ENCODE measurements at places on chromosomes 2 and 18.
A peak's percentile ranks its signal among the peaks of the same experiment; 100 is the strongest.

- no peak overlapping the region for H3K4me3 ChIP-seq
- H3K27ac ChIP-seq: no peak overlapping the region
- peaks cover 20% of the 10 kb centered on the region for H3K27me3 ChIP-seq
- no peak for DNase-seq
- no peaks in the 10 kb centered on the region for H3K36me3 ChIP-seq
Observed at GRCh38 chr2:126822921-126823320, 75.8 kb upstream of the TEX51 start.

GRCh38 chr2:65232636-65233035 lies 5.0 kb downstream of the ACTR2 start:
- no peak for DNase-seq
- H3K4me1 ChIP-seq: peaks cover 60% of the 10 kb centered on the region
- no peaks in the 10 kb centered on the region for H3K27me3 ChIP-seq
- H3K27ac ChIP-seq: peak overlapping the region; percentile 90

DNA sequence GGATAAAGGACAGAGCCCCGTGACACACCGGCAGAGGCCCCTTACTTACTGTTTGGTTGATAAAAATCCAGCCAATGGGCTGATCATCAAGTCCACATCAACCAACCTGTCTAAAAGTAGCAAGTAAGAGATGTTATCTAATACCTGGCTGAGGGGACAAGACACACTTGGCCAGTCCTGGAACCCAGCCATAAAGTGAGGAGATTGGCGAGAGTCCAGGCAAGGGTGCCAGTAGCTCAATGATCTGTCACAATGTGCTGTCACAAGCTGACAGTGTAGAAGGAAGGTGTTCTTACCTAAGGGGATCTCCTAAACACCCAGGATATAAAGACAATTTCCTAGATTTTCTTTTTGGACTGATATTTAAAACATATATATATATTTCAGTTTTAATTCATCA lies 61.7 kb upstream of the IL1R2 start:
- no peak for DNase-seq
- H3K4me3 ChIP-seq: no peak overlapping the region
- H3K4me1 ChIP-seq: peaks cover 9% of the 10 kb centered on the region

GRCh38 chr18:74957588-74958224 lies 251.2 kb downstream of the PTGR3 start:
- no peaks in the 10 kb centered on the region for H3K4me1 ChIP-seq
- no peak overlapping the region for H3K4me3 ChIP-seq
- no peaks in the 10 kb centered on the region for H3K27me3 ChIP-seq
- H3K36me3 ChIP-seq: peaks cover 6% of the 10 kb centered on the region
- no peak overlapping the region for H3K27ac ChIP-seq

DNA sequence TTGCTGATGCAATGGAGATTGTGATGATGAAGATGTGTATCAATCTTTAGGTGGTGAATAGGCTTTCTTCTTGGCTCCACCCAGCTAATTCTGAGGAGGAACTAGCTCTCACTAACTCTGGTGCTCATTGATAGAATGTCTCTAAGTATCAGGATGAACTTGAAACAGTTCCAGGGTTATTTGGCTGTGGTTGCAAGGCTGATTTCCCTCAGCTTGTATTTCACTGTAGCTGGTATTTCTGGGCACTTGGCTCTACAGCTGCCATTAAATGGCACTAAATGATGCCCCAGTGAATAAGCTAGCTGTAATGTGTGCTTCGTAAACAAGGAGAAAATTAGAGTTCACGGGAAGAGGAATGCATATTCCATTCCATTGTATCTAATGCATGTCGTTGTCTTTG lies 241.2 kb downstream of the RPIA start:
- no peak overlapping the region for H3K4me3 ChIP-seq
- H3K36me3 ChIP-seq: no peaks in the 10 kb centered on the region
- DNase-seq: no peak
- H3K27ac ChIP-seq: no peak overlapping the region

GRCh38 chr18:58381676-58382411 lies 247.0 kb downstream of the ALPK2 start:
- H3K27me3 ChIP-seq: no peaks in the 10 kb centered on the region
- no peak overlapping the region for H3K27ac ChIP-seq
- H3K4me3 ChIP-seq: no peak overlapping the region
- no peaks in the 10 kb centered on the region for H3K4me1 ChIP-seq

- no peak overlapping the region for H3K27ac ChIP-seq
- no peaks in the 10 kb centered on the region for H3K4me1 ChIP-seq
- no peak for DNase-seq
- H3K27me3 ChIP-seq: peaks cover 2% of the 10 kb centered on the region
- no peak overlapping the region for H3K4me3 ChIP-seq
- no peaks in the 10 kb centered on the region for H3K36me3 ChIP-seq
Observed at GRCh38 chr2:189096769-189097447, 82.7 kb downstream of the COL5A2 start.

DNA sequence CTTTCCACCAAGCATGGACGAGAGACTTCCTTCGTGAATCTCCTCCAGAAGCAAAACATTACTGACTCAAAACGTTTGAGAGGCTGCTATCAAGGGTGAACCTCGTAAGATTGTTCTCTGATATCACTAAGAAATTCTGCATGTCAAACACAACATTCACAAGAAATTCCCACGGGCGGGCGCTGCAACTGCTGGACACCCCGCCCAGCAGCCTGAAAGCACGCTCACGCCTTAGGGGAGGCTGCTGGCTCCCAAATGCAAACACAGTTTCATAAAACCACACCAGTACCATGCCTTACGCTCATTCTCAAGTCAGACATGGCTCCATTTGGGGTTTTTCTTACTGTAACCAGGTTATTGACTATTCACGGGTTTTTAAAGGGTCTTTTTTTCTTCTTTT lies 39.0 kb downstream of the MBP start:
- no peaks in the 10 kb centered on the region for H3K27me3 ChIP-seq
- no peak overlapping the region for H3K4me3 ChIP-seq
- H3K4me1 ChIP-seq: peaks cover 64% of the 10 kb centered on the region
- DNase-seq: no peak
- no peak overlapping the region for H3K27ac ChIP-seq

DNA sequence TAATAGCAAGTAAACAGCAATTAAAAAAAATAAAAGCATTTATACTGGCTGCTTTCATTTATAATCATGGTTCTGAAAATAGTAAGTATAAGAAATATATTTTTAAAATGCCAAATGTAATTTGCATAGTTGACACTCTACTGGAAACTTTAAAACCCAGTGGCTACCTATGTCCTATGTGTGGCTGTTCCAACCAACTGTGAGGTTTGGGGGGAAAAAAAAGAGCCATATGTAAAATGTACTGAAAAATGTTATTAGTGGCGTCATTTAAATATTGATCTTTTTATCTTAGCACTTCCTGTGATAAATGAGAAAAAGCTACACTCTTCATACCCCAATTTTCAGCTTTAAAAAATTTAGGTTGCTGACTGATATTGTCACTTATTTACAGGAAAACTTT lies 270.7 kb downstream of the TCF4 start:
- no peak overlapping the region for H3K4me3 ChIP-seq
- H3K27me3 ChIP-seq: peaks cover 25% of the 10 kb centered on the region
- H3K27ac ChIP-seq: no peak overlapping the region
- peaks cover 3% of the 10 kb centered on the region for H3K36me3 ChIP-seq
- no peak for DNase-seq

GRCh38 chr2:2056531-2056930 lies 274.5 kb downstream of the MYT1L start:
- no peaks in the 10 kb centered on the region for H3K27me3 ChIP-seq
- no peak overlapping the region for H3K4me3 ChIP-seq

DNA sequence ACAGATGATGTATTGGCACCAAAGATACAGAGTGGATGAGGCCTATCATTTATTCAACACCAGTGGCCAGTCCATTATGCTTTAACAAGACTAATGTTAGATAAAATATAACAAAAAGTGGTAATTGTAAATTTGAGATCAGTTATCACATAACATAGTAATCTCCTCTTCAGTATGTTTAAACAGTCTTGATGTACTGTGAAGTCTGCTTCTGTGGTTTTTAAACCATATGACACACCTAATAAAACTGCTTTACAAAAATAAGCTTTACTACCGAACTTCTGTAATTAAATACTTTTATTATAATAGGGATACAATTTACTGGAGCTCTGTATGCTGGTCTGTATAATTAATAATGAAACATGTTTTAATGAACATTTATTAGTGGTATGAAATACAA lies 2156.1 kb upstream of the CELF4 start:
- no peaks in the 10 kb centered on the region for H3K36me3 ChIP-seq
- no peaks in the 10 kb centered on the region for H3K27me3 ChIP-seq
- H3K27ac ChIP-seq: no peak overlapping the region
- no peak overlapping the region for H3K4me3 ChIP-seq
- H3K4me1 ChIP-seq: no peaks in the 10 kb centered on the region

GRCh38 chr2:98884658-98885057 lies 51.4 kb downstream of the CRACDL start:
- no peak overlapping the region for H3K4me3 ChIP-seq
- H3K27me3 ChIP-seq: peaks cover 7% of the 10 kb centered on the region
- no peaks in the 10 kb centered on the region for H3K4me1 ChIP-seq
- DNase-seq: no peak

DNA sequence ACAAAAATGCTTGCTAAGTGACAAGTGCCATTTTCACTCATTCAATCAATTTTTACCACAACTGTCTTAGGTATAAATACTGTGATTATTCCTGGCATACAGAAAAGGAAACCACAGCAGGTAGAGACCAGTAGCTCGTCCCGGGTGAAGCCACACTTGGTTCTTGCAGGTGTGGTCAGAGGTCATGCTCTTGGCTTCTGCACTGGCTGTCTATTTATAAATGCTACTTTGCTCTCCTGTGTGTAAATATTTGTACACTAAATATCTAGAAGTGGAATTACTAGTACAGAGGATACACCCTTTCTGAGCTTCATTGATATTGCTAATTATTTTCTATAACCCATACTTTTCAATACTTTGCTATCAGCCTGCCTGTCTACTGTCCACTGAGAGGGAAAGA lies 284.6 kb downstream of the MYT1L start:
- no peaks in the 10 kb centered on the region for H3K4me1 ChIP-seq
- DNase-seq: no peak
- no peaks in the 10 kb centered on the region for H3K36me3 ChIP-seq

DNA sequence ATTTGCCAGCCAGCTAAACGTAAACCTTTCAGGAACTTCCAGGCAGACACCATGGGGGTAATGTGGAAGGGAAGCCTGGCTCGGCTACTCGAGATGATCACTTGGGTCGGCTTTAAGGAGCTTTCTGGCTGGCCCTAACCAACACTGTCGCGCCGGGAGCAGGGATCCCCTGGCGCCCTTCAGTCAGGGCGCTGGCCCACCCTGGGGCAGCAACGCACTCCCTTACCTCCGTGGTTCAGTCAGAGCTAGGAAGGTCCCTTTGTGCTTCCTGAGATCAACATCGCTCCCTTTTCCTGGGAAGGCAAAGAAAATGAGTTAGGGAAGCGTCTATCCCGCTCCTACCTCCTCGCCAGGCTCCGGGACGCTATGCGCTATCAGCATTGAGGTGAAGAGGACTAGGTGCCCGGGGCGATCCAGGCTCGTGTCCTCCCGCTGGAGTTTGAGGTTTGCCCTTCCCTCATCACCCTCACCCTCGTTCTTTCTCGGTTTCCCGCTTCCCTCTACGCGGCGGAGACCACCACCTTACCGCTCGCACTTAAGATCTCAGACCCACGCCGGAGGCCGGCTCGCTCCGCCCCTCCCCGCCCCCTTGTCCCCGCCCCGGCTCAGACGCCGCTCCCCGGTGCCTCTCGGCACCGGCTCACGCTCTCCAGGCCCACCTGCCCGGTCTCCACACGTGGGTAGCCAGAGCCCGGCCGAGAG lies 449 bp upstream of the ATRAID start:
- no peaks in the 10 kb centered on the region for H3K27me3 ChIP-seq
- peak overlapping the region; percentile 79 for H3K27ac ChIP-seq
- H3K4me1 ChIP-seq: peaks cover 28% of the 10 kb centered on the region

DNA sequence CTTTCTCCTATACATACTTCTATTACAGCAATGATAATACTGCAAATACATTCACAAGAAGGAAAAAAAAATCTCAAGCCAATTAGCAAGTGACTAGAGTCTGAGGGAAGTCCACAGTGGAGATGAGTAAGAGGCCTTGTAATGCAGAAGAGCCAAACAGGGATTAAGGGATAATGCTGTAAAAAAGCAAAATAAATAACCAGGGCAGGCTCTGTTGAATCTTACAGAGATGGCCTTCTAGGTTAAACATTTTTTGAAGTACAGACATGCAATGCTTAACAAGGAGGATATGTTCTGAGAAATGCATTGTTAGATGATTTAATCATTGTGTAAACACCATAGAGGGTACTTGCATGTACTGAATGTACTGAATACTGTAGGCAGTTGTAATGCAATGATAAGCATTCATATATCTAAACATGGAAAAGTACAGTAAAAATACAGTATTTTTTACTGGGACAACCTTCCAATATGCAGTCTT lies 122.1 kb upstream of the RMDN2 start:
- peaks cover 2% of the 10 kb centered on the region for H3K27me3 ChIP-seq
- no peak overlapping the region for H3K4me3 ChIP-seq
- H3K27ac ChIP-seq: no peak overlapping the region
- H3K36me3 ChIP-seq: peaks cover 2% of the 10 kb centered on the region

- peak overlapping the region; percentile 82 for H3K27ac ChIP-seq
- no peaks in the 10 kb centered on the region for H3K27me3 ChIP-seq
- no peaks in the 10 kb centered on the region for H3K36me3 ChIP-seq
Observed at GRCh38 chr2:207506426-207506825, 23.3 kb upstream of the CREB1 start.

DNA sequence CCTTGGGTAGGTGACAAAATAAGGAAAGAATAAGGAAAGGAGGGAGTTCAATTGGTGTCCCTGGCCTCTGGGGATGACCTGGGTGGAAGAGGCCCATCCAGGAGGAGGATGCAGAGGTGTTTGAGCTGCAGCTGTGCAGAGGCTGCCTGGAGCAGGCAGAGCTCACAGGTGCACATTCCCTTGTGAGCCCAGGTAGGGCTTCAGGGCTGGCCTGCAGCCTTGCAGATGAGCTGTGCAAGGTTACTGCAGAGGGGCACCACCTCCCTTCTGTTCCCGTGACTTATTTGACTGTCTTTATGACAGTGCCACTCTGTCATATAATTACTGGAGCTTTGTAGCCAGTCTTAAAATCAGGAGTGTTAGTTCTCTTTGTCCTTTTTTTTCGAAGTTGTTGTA lies 263.2 kb upstream of the HS6ST1 start:
- no peak for DNase-seq
- H3K27me3 ChIP-seq: no peaks in the 10 kb centered on the region
- no peaks in the 10 kb centered on the region for H3K36me3 ChIP-seq
- H3K27ac ChIP-seq: no peak overlapping the region
- no peak overlapping the region for H3K4me3 ChIP-seq
- H3K4me1 ChIP-seq: peaks cover 3% of the 10 kb centered on the region

DNA sequence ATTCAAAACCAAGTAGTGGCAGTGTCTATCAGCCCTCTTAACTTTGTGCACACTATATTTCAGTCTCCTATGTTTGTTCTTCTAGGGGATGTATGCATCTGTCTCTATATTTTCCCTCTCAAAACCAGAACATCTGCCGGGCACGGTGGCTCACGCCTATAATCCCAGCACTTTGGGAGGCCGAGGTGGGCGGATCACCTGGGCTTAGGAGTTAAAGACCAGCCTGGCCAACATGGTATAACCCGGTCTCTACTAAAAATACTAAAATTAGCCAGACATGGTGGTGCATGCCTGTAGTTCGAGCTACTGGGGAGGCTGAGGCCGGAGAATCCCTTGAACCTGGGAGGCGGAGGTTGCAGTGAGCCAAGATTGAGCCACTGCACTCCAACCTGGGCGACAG lies 9.9 kb upstream of the GAREM2 start:
- no peaks in the 10 kb centered on the region for H3K4me1 ChIP-seq
- H3K27me3 ChIP-seq: no peaks in the 10 kb centered on the region
- no peaks in the 10 kb centered on the region for H3K36me3 ChIP-seq
- no peak overlapping the region for H3K4me3 ChIP-seq
- DNase-seq: no peak
